GM10248 (cell line): ENCODE measurements at places on chromosomes 5 and 9.
A peak's percentile ranks its signal among the peaks of the same experiment; 100 is the strongest.

GRCh38 chr9:117414906-117415331 lies at the start of gene ASTN2:
ASTN2 (minus strand) TSS chr9:117415057; CDS start chr9:117414938, 119 bp downstream.
- DNase-seq = peak; percentile 20

DNA sequence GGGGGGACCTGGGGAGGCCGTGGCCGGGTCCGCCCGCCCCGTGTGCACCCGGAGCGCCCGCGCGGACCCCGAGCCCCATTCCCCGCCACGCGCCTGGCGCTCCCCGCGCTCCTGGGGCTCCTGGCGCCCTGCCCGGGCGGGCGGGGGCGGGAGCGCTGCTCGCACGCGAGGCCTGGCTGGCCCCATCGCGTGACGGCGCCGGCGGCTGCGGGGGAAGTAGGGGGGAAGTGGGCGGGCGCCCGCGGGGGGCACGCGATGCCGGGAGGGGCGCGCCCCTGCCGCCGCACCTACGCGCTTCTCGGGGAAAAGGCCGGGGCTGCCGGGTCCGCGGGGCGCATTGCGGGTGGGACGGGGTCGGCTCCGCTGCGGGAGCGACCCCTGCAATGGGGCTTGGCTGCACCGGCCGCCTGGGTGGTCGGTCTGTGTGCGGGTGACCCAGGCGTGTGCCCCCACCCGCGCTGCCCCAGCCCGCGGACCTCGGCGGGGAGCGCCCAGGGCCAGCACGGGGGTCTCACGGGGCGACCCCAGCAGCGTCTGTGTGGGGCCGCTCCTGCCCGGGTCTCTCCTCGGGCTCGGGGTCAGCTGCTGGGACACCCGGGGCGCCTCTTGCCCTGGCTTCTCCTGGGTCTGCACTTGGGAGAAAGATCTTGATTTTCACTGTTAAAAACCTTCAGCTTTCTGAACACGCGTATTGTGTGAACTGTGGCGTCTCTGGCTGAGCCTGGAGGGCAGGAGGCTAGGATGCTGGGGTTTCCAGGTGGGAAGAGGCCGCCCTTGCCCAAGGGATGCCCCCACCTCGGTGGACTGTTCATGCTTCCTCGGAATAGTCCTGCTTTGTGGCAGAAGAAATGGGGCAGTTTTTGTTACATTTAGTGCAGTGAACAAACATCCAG lies 52.4 kb downstream of the AHRR start:
- peak; percentile 87 for DNase-seq

- DNase-seq = no peak
Observed at GRCh38 chr5:149944666-149945065, at the start of gene PDE6A. PDE6A (minus strand) TSS chr5:149944793; CDS start chr5:149944673, 120 bp downstream.

GRCh38 chr5:174999581-174999980 lies 275.2 kb downstream of the MSX2 start:
- no peak for DNase-seq

- no peak for DNase-seq
Observed at GRCh38 chr5:58273711-58274110, 186.2 kb downstream of the PLK2 start.

- no peak for DNase-seq
Observed at GRCh38 chr9:127980060-127980705, 606 bp downstream of the EEIG1 start.

DNA sequence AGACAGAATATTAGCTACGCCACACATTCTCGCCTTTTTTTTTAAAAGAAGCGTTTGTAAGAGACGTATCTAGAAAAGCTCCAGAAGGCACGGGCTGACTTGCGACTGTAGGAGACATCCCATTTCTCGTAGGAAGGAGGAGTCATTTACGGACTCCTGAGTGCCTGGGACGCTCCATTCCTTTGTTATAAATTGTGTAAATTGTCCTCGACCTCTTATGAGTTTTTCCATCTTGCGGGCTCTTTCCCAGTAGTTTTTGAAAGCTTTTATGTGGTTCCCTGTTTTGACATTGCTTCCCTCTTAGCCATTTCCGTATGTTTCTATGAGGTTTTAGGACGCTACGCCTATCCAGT lies 1.0 kb downstream of the RABL6 start:
- no peak for DNase-seq

- no peak for DNase-seq
Observed at GRCh38 chr5:88419931-88420330, 151.3 kb upstream of the TMEM161B start.

GRCh38 chr9:26243726-26244125 lies 565.5 kb upstream of the TUSC1 start:
- no peak for DNase-seq

DNA sequence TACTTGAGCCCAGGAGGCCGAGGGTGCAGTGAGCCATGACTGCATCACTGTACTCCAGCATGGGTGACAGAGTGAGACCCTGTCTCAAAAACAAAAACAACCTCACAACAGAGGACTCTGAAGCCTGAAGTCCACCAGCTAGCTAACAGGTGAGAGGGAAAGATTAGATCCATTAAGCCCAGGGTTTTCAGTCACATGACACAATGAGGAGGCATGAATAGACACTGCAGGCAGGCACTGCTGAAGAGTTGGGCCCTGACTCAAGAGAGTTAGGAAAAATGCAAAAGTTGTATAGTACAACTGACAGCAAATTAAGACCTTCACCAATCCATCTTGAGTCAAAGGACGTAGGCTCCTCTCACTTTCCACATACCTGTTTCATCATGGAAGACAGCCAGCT lies 64.9 kb downstream of the IARS1 start:
- no peak for DNase-seq
